Activated T-cell treated with anti-CD3 and anti-CD28 coated beads for 24 hours (primary cell): ENCODE measurements at places on chromosomes 5 and 9.

DNA sequence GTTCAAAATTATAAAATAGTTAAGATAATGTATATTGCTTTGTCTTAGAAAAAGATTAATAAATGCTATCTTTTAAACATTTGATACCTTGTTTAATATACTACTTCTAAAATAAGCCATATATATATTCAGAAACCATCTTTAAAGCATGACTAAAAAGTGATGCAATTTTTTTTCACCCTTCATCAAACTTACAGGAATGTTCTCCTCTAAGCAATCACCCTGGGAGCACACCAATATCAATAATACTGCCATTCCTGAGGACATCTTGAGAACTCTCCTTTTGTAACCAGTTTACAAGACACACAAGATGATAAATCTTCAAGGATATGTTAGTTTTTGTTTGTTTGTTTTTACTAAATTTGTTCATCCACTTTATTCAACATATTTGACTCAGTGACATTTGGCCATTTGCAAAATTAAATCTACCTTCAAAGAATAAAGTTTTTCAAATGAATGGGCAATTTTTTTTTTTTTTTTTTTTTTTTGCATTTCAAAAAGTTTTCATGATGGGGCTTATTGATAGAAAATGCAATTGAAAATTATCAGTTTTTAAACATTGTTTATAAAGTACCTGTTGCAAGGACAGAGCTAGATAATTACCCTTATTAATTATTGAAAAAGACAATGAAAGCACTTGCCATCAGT is 17.2 kb downstream of the FOXD1 start:
- DNase-seq, result no peak

DNA sequence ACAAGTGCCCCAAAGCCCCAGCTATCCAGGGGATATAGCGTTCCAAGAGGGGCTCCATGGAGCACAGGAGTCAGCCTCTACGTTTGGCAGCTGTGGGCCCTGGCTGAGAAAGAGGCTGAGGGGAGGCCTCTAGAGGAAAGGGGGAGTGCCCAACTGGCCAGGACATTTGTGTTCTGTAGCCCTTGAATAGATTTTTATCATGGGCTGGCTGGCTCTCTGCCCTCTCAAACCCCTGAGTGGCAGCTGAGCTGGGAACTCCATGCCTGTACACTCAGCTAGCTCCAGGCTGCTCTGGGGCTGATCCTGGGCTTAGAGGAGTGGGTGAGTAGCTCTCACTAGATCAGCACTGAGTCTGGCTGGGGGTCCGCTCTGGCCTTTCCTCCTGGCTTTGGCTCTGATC is 285.0 kb downstream of the ZSWIM6 start:
- DNase-seq, result no peak

DNA sequence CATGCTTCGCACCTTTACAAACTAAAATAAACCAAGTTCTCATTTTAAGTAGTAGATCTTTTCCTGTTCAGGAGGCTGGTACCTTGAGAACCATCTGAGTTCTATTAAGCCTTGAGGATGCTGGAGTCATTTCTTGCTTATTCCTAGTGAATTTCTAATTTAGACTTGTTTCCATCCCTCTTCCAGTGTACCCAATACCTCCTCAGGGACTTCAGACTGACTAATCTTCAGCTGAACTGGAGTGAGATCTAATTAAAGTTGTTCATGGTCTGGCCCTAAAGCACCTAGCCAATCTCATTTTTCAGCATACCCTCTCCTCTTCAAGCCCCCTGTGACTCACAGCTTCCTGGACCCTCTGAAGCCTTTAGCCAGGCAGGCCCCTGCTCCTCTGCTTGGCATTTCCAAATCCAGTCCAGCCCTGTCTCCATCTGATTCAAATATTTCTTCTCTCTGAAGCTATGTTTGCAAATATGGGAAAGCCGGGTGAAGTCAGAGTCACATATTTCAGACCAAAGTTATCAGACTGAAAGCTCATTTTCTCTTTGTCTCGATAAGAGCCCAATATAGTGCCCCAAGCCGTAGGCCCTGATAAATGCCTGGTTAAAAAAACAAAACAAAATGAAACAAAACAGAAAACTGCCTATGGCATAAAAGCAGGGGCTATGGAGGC is 19.4 kb upstream of the TNFSF15 start:
- no peak for DNase-seq

DNA sequence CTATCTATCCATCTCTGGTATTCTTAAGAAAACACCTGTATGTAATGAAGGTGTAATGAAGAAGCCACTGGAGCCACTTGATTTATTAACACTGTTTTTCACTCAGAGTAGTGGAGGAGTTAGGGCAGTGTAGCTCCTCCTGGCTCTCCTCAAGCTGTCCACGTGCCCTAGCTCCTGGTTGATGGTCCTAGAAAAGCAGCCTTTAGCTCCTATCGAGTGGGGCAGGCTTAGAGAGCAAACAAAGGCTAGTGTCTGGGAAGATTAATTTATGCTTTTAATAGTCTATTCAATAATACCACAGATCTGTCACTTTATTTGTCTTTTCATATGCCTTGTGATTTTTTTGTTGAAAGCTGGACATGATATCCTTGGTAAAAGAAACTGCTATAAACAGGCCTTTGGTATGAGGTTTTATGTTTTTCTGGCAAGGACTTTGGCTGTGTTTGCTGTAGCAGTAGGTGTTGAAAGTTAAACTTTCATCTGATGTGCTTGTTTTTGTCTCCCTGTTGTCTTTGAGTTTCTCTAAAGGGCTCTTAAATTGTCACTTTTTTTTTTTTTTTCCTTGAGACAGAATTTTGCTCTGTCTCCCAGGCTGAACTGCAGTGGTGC is 141.1 kb downstream of the GCNT1 start:
- DNase-seq, result no peak

- no peak for DNase-seq
Measured at GRCh38 chr5:104751969-104752368, 1189.4 kb upstream of the NUDT12 start.
